ENCODE measurements at places on chromosomes 11 and 22.

GRCh38 chr22:29342177-29342576, 26.7 kb upstream of the RASL10A start:
- DNase-seq = no peak

DNA sequence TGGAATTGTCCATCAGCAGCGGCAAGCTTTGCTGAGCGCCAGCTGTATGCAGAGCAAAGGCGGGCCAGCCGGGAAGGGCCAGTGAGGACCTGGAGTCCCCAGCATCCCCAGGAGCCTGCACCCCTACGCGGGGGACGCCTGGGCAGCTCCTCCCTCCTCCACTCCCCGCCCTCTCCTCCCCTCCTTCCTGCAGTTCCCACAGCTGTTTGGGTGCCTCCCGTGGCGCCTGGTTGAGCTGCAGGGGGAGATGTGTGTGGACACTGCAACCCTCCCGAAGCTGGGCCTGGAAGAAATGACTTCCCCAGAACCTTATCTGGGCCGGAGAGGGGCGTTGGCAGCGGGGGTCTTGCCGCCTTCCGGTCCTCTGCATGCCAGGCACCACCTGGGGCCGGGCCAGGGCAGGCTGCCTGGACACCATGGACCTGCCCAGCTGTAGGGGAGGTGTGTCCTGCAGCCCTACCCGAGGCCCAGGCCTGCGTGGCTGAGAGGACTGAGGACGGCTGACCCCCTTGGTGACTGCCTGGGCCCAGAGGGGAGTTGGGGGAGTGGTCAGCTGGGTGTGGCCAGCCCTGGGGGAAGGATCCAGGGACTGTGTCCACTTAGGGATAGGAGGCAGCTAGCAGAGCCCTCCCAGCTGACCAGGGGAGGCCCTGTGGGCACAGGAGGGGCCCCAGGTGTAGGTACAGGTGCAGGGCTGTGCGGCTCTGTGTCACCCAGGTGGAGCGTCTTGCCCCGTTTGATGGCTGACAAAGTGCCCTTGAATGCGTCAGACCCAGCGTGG, 16.8 kb upstream of the MUC6 start:
- DNase-seq = no peak

- no peak for DNase-seq
These were observed 133.4 kb downstream of the CCDC34 start for GRCh38 chr11:27229511-27230191.

- no peak for DNase-seq
These were observed 11.1 kb downstream of the MCHR1 start for GRCh38 chr22:40690370-40690769.

- no peak for DNase-seq
These were observed 17.5 kb downstream of the GLB1L2 start for GRCh38 chr11:134349109-134349801.

GRCh38 chr11:76599041-76600013, 71.2 kb downstream of the LRRC32 start:
- no peak for DNase-seq
